ENCODE measurements at places on chromosomes 7 and 10. TPM values are rescaled to one million over a fixed set of nuclear protein-coding genes. Genes with fewer than 3 reads are reported as not detected.
A peak's percentile ranks its signal among the peaks of the same experiment; 100 is the strongest.

GRCh38 chr7:79968077-79968648, 166.5 kb upstream of the GNAI1 start:
- no peaks in the 10 kb centered on the region for H3K36me3 ChIP-seq
- DNase-seq = no peak
- H3K27me3 ChIP-seq = no peaks in the 10 kb centered on the region
- H3K4me1 ChIP-seq = no peaks in the 10 kb centered on the region
- no peak overlapping the region for H3K4me3 ChIP-seq
- no peak overlapping the region for H3K27ac ChIP-seq

DNA sequence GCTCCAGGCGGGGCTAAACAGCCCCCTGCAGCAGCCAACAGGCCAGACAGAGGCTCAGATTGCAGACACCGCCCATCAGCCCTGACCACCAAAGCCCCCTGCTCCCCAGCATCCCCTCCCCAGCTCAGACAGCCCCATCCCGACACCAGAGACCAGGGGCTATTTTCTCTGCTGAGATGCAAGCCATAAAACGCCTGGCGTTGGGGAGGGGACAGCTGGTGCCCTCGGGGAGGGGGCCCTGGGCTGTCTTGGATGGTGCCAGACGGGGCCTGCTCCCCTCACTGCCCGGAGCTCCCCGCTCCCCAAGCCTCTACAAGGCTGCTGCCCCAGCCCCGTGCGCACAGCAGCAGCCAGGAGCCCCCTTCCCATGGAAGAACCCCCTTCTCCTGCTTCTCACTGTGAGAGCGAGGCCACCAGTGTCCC, 31.8 kb downstream of the GET4 start:
- no peak overlapping the region for H3K4me3 ChIP-seq
- H3K36me3 ChIP-seq = no peaks in the 10 kb centered on the region
- DNase-seq = no peak
- H3K4me1 ChIP-seq = peaks cover 4% of the 10 kb centered on the region
- no peaks in the 10 kb centered on the region for H3K27me3 ChIP-seq

- DNase-seq = no peak
- H3K27ac ChIP-seq = no peak overlapping the region
- no peaks in the 10 kb centered on the region for H3K27me3 ChIP-seq
Measured at GRCh38 chr10:114957673-114958072, 19.7 kb downstream of the TRUB1 start.

- peaks cover 13% of the 10 kb centered on the region for H3K4me1 ChIP-seq
- H3K4me3 ChIP-seq = no peak overlapping the region
- H3K36me3 ChIP-seq = no peaks in the 10 kb centered on the region
- H3K27ac ChIP-seq = no peak overlapping the region
- no peak for DNase-seq
Measured at GRCh38 chr10:44674536-44675386, 236.4 kb upstream of the TMEM72 start.

DNA sequence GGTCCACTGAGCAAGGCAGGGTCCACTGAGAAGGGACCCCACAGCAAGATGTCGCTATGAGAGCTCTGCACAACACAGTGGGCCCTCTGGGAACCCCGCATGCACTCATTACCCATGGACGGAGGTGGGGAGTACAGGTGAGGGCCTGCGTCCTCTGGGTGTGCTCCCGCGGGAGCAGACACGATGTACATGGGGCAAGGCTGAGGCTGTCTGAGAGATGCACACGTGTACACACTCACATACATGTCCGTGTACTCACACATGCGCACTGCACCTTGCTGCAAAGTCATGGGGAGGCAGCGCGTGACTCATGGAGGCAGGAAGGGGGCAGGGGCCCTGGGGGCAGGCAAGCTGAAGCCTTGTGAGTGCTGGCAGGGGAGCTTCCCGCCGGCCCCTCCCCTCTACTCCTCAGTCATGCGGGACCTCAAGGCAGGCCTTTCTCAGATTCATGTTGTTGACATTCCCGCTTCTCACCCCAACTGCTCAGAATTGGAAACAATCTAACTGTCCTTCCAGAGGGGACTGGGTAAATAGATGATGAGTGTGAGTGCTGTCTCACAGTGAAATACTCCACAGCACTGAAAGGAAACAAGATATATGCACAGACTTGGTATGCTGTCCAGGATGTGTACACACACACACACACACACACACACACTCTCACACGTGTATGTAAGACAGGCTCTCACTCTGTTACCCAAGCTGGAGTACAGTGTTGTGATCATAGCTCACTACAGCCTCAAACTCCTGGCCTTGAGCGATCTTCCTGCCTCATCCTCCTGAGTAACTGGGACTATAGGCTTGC, 40.0 kb downstream of the GOLGA7B start:
- peak overlapping the region; percentile 12 for H3K27ac ChIP-seq
- no peak overlapping the region for H3K4me3 ChIP-seq
- no peaks in the 10 kb centered on the region for H3K4me1 ChIP-seq
- no peak for DNase-seq
- H3K27me3 ChIP-seq = no peaks in the 10 kb centered on the region
- no peaks in the 10 kb centered on the region for H3K36me3 ChIP-seq

GRCh38 chr10:59997827-59998525, 91.6 kb upstream of the CCDC6 start:
- no peak for DNase-seq
- no peaks in the 10 kb centered on the region for H3K36me3 ChIP-seq
- H3K27ac ChIP-seq = no peak overlapping the region
- no peak overlapping the region for H3K4me3 ChIP-seq
- H3K4me1 ChIP-seq = no peaks in the 10 kb centered on the region

- no peak for DNase-seq
- no peaks in the 10 kb centered on the region for H3K4me1 ChIP-seq
- no peak overlapping the region for H3K27ac ChIP-seq
- no peaks in the 10 kb centered on the region for H3K36me3 ChIP-seq
- H3K27me3 ChIP-seq = no peaks in the 10 kb centered on the region
Measured at GRCh38 chr7:93327006-93327633, 95.0 kb downstream of the VPS50 start.

- no peaks in the 10 kb centered on the region for H3K4me1 ChIP-seq
- no peak for DNase-seq
- no peaks in the 10 kb centered on the region for H3K27me3 ChIP-seq
- H3K36me3 ChIP-seq = no peaks in the 10 kb centered on the region
- no peak overlapping the region for H3K27ac ChIP-seq
Measured at GRCh38 chr10:23013581-23014335, 81.6 kb upstream of the MSRB2 start.

DNA sequence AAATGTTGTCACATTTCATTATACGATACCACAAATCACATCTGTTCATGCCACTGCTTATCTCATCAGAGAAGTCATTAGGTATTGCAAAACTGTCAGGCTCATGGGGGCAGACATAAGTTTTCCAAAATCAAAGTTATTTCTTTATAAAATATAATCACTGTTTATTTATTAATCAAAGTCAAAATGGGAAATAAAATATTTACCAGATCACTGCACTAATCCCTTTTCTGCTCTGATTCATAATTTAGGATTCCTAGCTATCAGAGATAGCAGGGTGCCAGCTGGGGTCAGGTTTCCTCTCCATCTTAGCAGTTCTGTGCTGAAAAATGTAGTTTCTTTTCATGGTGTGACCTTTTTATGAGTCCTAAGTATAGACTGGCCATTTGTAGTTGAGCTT, 117.7 kb upstream of the LANCL2 start:
- H3K27ac ChIP-seq = no peak overlapping the region
- H3K27me3 ChIP-seq = no peaks in the 10 kb centered on the region
- H3K4me3 ChIP-seq = no peak overlapping the region
- no peak for DNase-seq

- no peaks in the 10 kb centered on the region for H3K27me3 ChIP-seq
- H3K27ac ChIP-seq = no peak overlapping the region
- no peak overlapping the region for H3K4me3 ChIP-seq
- H3K4me1 ChIP-seq = no peaks in the 10 kb centered on the region
Measured at GRCh38 chr10:119119400-119119799, 15.5 kb downstream of the DENND10 start.

DNA sequence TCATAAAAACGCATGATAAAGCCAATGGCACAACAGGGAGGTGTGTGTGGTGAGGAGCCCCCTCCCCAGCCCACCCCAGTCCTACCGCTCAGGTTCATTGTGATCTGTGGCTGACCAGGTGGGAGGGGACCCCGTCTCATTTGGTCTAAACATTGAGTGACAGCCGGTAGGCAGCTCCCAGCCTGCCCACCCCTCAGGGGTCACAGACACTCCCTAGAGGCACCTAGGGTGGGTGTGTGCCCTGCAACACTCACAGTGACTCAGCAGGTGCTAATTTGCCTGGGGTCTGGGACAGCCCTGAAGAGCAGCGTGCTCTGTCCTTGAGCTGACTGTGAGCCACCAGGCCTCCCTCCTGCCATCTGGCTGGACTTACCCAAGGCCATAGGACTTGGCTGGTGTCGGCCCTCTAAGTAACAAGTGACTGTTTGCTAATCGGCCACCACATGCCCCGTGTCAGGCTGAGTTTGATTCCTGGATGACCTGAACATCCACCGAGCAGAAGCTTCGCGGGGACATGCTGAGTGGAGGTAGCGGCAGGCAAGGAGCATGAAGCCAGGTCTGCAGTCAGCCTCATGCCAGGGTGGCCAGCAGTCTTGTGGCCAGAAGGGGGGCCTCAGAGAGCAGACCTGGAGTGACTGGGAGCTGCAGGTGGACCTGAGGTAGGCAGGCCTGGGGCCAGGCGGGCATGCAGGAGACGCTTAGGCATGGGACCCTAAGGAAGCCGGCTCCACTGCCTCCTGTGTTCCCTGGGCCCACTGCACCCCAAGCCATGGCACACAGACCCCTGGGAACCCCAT, 282.3 kb upstream of the SHH start:
- no peaks in the 10 kb centered on the region for H3K36me3 ChIP-seq
- no peak overlapping the region for H3K27ac ChIP-seq
- no peaks in the 10 kb centered on the region for H3K4me1 ChIP-seq
- no peak for DNase-seq
- H3K4me3 ChIP-seq = no peak overlapping the region

GRCh38 chr7:131057015-131057793, 270.5 kb upstream of the MKLN1 start:
- no peaks in the 10 kb centered on the region for H3K27me3 ChIP-seq
- H3K4me3 ChIP-seq = no peak overlapping the region
- no peaks in the 10 kb centered on the region for H3K36me3 ChIP-seq
- peaks cover 26% of the 10 kb centered on the region for H3K4me1 ChIP-seq

GRCh38 chr7:78636727-78637126, 816.7 kb downstream of the MAGI2 start:
- no peak overlapping the region for H3K4me3 ChIP-seq
- H3K27me3 ChIP-seq = no peaks in the 10 kb centered on the region
- no peak for DNase-seq
- no peak overlapping the region for H3K27ac ChIP-seq

- DNase-seq = no peak
- H3K27me3 ChIP-seq = no peaks in the 10 kb centered on the region
- H3K4me1 ChIP-seq = no peaks in the 10 kb centered on the region
- no peak overlapping the region for H3K4me3 ChIP-seq
Measured at GRCh38 chr10:58318346-58318745, 16.5 kb upstream of the UBE2D1 start.

DNA sequence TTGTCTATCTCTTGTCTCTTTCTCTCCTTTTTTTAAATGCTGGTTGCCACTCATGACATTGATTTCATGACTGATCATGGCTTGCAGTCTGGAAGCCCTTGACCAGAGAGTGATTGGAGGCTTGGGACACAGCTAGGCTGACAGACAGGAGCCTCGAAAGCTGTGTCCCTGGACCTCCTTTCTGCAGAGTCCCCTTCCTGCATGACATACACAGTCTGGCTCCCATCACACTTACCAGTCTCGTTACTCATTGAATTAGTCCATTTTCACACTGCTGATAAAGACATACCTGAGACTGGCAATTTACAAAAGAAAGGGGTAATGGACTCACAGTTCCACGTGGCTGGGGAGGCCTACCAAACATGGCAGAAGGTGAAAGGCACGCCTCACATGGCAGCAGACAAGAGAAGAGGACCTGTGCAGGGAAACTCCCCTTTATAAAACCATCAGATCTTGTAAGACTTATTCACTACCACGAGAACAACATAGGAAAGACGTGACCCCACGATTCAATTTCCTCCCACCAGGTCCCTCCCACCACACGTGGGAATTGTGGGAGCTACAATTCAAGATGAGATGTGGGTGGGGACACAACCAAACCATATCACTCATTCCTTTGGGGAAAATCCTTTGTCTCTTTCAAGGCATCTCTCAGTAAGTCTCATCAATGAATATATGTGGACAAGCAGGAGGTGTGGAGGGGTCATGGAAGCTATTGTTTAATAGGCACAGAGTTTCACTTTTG, 102.3 kb downstream of the TBXAS1 start:
- no peak for DNase-seq
- no peak overlapping the region for H3K4me3 ChIP-seq
- no peaks in the 10 kb centered on the region for H3K27me3 ChIP-seq
- H3K4me1 ChIP-seq = no peaks in the 10 kb centered on the region

- H3K4me3 ChIP-seq = no peak overlapping the region
- H3K27me3 ChIP-seq = no peaks in the 10 kb centered on the region
- no peaks in the 10 kb centered on the region for H3K4me1 ChIP-seq
- H3K36me3 ChIP-seq = no peaks in the 10 kb centered on the region
- no peak for DNase-seq
Measured at GRCh38 chr10:57333880-57334279, 933.8 kb downstream of the IPMK start.

- H3K27ac ChIP-seq = peak overlapping the region; percentile 80
- no peaks in the 10 kb centered on the region for H3K27me3 ChIP-seq
- DNase-seq = no peak
- no peaks in the 10 kb centered on the region for H3K36me3 ChIP-seq
- no peak overlapping the region for H3K4me3 ChIP-seq
Measured at GRCh38 chr10:4947039-4947634, 16.1 kb upstream of the AKR1C1 start.

DNA sequence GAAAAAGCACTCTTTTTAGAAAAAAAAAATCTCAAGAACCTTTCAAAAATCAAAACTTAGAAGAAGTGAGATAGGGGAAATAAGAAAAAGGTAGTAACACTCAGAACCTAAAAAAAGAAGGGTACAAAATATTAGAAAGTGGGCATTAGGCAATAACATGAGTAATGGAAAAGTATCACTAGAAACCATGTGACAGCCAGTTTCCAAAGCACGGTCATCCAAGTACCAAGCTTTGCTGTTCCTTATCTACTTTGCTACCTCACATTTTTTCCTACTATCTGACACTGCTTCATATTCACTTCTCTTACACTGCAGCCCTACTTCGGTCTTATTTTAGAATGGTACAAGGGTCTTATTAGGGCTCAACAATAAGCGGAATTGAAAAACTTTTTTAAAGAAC, 30.3 kb downstream of the IMMP2L start:
- H3K27ac ChIP-seq = peak overlapping the region; percentile 56
- no peak for DNase-seq
- H3K36me3 ChIP-seq = no peaks in the 10 kb centered on the region
- no peaks in the 10 kb centered on the region for H3K27me3 ChIP-seq
- H3K4me1 ChIP-seq = no peaks in the 10 kb centered on the region
- H3K4me3 ChIP-seq = no peak overlapping the region

- no peak for DNase-seq
- H3K27me3 ChIP-seq = no peaks in the 10 kb centered on the region
- H3K4me1 ChIP-seq = no peaks in the 10 kb centered on the region
- no peak overlapping the region for H3K27ac ChIP-seq
- peaks cover 6% of the 10 kb centered on the region for H3K36me3 ChIP-seq
Measured at GRCh38 chr7:98628418-98628817, 11.3 kb downstream of the NPTX2 start.

MKRN1 gene
- total RNA-seq = 20.6 TPM

PRKCQ gene
- not detected for total RNA-seq

ADGRA1 gene
- total RNA-seq = not detected

EN2 gene
- not detected for total RNA-seq

SUN3 gene
- total RNA-seq = not detected
